Left ventricle myocardium superior (tissue), 1 donor: ENCODE measurements at places on chromosomes 12 and 14. TPM values are rescaled to one million over a fixed set of nuclear protein-coding genes. Genes with fewer than 3 reads are reported as not detected.

TAS2R7 gene
- not detected for total RNA-seq

PPFIA2 gene
- total RNA-seq: 0.37 TPM

DNA sequence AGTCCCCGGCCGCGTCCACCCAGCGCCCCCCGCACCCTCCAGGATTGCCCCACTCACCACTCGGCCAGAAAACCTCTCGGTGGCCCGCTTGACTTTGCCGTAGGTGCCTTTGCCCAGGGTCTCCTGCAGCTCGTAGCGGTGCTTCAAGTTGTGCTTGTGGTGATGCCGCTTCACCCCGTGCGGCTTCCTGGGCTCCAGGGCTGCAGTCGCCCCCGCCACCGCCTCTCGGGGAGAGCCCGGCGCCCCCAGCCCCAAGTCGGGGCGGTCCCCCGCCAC lies 459 bp downstream of the NUAK1 start:
- DNase-seq: peak; percentile 56

DNA sequence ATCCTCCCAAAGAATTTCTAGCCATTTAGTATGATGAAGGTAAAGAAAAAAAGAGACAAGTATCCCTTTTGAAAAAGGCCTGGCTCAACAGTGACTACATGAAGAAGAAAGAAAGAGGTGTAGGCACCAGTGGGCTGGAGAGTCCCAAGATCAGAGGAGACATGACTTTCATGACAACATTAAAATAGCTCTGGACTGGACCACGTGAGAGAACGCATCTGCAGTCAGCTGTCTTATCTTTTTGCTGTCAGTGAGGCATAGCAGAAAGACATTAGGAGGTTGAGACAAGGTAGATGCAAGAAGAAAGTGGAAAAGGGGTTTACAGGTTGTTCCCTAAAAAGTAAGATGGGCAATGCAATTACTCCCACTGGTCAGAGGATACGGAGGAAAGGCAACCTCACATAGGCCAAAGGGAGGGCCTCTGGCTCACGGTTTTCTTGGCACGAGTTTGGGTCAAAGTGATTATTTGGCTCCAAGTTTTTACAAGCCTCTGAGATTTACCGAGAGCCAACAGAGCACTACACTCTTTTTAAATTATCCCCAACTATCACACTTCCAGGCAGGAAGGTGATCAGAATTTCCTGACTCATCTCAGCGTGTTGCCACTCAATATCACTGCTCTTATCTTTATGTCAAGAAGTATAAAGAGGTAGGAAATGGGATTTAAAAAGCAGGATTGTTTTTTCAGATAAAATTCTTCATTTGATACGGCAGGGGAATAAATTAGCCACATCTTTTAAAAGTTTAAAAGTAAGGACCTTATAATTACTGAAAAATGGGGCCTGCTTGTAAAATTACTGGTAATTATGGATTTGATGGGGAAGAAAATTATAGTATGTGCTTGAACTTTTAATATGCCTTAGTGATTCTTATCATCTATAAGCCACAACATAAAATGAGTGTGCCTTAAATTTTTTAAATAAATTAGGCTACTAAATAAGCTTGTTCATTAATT lies 29.2 kb downstream of the TMTC1 start:
- no peak for DNase-seq

AQP6 gene
- not detected for total RNA-seq

GRCh38 chr12:52794479-52795331 lies 1.2 kb downstream of the KRT3 start:
- no peak for DNase-seq

DNA sequence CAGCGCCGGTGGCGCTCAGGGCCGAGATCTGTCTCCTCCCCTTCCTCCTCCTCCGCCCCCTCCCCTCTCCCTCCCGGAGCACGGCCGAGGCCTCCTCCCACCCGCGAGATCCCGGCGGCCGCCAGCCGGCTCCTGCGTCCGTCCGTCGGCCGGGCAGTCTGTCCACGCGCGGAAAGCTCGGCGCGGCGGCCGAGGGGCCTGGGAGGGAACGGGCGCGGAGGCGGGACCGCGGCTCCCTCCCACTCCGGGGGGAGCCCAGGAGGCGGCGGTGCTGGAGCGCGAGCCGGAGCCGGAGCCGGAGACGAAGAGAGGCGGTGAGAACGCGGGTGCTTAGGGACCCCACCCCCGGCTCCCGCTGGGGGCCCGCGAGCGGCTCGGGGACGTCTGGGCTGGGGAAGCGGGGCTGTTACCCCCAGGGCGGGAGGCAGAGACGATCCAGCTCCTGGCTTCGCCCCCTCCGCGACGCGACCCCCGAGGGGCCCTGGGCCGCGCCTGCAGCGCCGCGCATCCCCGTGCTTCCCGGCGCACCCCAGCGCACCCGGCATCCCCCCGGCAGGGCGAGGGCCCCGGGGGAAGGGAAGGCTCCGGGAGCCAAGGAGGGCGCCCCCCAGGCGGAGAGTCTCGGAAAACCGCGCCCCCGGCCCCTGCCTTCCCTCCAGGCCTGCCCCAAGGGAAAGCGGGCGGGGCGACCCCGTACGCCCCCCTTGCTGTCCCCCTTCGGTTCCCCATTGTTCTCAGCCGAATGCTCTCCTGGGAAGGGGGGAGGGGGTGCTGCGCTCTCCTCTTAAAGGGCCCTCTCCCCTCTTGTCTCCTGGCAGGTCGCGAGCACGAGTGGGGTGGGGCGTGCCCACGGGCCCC lies at the start of gene DTX1:
TSS of gene DTX1 (plus strand) at position 100 of the 858 bp plus-strand sequence. CDS start 1,463 bp downstream, outside the sequence.
- DNase-seq: peak; percentile 63

DNA sequence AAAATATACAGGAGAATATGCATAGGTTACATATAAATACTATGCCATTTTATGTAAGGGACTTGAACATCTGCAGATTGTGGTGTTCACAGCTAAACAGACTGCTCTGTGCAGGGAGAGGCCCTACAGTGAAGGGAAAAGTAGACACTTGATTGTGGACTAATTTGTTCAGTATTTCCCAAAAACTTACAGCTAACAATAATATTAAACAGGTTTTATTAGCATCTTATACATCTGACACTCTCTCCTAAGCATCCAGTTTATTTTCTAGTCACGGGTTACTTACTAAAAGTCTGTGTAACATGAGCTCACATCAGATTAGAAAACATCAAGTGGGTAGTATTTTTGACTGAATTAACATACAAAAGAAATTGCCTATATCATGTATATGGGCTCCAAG lies 53.3 kb upstream of the OR5AU1 start:
- DNase-seq: no peak

GRCh38 chr12:5587711-5588121 lies 155.8 kb downstream of the NTF3 start:
- DNase-seq: no peak

PLEKHG7 gene
- total RNA-seq: not detected

- no peak for DNase-seq
These were observed 6.7 kb downstream of the TAS2R43 start for GRCh38 chr12:11085419-11085818.

- DNase-seq: peak; percentile 75
These were observed at the start of gene CCDC88C for GRCh38 chr14:91417120-91417982. Gene CCDC88C (minus strand): TSS chr14:91417820. CDS start chr14:91417690, 130 bp downstream.

DNA sequence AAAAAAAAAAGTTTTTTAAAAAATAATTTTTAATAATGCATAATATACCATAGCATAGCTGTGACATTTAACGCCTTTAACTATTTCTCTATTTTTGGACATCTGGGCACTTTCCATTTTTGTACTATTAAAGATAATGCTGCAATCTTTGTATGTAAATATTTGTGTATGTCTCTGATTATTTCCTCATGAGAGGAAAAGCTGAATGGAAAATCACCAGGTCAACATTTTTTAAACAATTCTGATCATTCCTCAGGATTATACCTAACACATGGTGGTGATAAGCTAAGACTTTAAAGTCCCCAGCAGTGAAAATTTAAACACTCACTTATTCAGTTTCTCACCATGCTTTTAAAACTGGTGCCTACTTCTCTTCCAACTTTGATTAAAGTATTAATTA lies 31.3 kb upstream of the NR1H4 start:
- no peak for DNase-seq

DNA sequence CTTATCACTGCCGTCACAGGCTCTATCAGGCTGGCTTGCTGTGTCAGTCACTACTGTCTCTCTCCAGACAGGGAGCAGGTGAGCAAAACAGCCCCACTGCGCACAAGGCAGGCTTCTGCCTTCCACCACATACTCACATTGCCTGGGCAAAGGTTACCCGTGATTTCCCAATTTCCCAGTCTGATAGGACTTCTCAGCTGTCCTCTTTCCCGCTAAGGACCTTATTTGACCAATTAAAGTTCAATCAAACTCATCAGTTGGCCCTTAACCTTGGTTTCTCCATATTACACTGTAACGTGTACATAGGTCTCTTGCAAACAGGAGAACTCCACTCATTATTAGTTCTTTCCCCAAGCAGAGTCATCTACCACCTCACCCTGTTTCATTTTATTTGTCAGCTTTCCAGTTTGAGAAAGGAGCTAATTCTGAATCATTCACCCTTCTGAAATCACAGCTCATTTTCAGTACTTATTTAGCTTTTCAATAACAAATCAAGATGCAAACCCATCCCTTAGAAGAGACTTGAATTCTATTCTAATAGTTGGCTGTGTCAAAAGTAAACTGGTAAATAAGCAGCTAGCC lies 170.8 kb downstream of the ESR2 start:
- DNase-seq: no peak
